Stimulated activated CD8-positive, alpha-beta memory T cell treated with anti-CD3 and anti-CD28 coated beads, Interleukin-15, amount 100 ng/mL, for 48 hours (primary cell): ENCODE measurements at places on chromosomes 6 and 20.

DNA sequence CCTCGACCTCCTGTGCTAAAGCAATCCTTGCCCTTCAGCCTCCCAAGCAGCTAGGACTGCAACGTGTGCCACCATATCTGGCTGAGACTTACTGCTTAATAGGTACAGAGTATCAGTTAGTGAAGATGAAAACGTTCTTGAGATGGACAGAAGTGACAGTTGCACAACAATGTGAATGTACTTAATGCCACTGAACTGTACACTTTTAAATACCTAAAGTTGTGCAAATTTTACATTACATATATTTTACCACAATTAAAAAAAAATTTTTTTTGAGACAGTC lies 25.9 kb downstream of the NUDT3 start:
- no peak for DNase-seq

- no peak for DNase-seq
Observed at GRCh38 chr6:43896329-43897255, 126.6 kb downstream of the VEGFA start.

- no peak for DNase-seq
Observed at GRCh38 chr6:108869876-108870275, 21.7 kb downstream of the ARMC2 start.

DNA sequence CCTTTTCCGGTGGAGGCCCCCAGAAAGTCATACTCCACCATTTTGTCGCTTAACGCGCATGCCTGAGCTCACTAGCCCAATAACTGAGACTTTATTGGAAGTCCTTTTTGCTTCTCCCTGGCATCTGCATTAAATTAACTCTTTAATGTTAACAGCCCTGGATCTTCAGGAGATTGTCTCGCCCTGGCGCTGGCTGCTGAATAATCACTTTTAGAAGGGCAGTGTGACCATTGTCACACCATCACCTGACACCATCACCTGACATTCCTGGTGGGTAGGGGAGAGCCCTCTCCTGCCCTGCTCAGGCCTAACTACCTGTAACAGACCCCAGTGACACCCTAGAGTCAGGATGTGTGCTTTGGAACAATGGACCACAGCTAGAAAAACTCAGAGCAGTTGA lies 115.5 kb upstream of the SNX9 start:
- DNase-seq: no peak
